ENCODE measurements at places on chromosomes 1 and 21. TPM values are rescaled to one million over a fixed set of nuclear protein-coding genes. Genes with fewer than 3 reads are reported as not detected.

DNA sequence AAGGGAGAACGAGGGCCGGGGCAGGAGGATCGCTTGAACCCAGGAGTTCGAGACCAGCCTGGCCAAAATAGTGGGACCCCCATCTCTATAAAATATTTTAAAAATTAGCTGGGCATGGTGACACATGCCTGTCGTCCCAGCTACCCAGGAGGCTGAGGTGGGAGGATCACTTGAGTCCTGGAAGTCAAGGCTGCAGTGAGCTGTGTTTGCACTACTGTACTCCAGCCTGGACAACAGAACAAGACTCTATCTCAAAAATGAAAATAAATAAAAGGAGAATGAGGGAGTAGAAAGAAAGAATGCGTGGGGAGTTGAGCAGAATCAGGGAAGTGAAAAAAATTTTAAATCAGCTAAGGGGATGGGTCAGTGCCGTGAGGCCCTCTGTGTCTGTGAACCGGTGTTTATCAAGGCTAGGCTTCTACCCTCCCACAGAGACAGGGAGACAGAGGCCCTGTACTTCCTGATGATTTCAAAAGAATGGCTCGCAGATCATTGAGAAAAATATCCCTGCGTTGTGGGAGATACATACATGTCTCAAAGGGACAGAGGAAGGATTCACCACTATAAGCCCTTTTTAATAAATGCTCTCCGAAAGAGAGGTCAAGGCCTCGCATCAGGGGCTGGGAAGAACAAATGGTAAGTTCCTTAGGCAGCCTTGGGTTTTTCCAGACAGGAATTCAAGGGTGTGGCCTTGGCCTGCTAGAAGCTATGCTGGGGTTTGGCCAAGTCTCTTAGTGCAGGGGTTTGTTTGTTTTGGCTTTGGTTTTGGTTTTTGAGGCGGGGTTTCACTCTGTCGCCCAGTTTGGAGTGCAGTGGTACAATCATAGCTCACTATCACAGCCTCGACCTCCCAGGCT, 20.7 kb downstream of the IL10RB start:
- peak; percentile 74 for DNase-seq

DNA sequence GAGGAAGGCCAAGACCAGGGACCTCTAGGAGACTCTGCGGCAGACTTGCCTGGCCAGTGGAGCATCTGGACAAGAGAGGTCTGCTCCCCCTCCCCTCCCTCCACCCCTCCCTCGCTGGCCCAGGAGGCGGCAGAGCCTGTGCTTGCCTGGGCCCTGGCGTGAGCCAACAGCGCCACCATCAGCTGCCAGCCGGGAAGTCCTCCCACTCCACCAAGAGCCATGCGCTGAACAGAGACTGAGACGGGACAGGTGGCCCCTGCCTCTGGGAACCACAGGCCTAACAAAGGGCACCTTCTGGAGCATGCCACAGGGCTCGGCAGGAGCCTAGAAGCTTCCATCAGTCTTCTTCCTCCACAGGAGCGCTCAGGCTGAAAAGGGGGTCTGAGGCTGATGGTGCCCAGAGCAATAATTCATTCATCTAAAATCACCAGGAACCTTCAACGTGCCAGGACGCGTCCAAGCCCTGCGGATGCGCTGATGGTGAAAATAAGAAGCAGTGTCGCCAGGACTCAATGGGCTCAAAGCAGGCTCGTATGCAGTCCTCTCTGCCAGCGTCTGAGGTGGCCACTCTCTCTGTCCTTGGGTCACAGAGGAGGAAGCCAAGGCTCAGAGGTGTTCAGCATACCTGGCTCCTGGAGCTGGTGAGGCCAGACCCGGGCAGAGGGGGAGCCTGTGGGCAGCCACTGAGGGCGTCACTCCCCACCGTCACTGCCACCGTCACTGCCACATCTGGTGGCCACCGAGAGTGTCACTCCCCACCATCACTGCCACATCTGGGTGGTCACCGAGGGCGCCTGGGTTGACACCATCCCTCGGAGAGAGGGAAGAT, 161.2 kb downstream of the NPHP4 start:
- no peak for DNase-seq

DNA sequence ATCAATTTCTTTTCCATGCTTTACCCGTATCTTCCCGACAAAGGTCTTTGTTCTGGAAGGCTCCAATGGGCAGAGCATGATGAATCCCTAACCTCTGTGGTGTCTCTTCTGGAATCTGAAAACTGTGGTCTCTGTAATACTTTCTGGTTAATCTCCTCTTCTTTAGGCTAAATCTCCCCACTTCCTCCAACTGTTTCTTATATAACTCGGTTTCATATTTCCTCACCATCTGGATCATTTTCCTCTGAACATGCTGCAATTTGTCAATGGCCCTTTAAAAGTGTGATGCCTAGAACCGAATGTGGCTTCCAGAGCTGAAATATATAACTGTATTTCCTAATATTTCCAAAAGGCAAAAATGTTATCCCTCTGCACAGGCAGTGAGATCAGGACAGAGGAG, 66.1 kb downstream of the ALG14 start:
- no peak for DNase-seq

GRCh38 chr21:24424776-24425175, 1182.5 kb downstream of the MRPL39 start:
- DNase-seq, result no peak

DNA sequence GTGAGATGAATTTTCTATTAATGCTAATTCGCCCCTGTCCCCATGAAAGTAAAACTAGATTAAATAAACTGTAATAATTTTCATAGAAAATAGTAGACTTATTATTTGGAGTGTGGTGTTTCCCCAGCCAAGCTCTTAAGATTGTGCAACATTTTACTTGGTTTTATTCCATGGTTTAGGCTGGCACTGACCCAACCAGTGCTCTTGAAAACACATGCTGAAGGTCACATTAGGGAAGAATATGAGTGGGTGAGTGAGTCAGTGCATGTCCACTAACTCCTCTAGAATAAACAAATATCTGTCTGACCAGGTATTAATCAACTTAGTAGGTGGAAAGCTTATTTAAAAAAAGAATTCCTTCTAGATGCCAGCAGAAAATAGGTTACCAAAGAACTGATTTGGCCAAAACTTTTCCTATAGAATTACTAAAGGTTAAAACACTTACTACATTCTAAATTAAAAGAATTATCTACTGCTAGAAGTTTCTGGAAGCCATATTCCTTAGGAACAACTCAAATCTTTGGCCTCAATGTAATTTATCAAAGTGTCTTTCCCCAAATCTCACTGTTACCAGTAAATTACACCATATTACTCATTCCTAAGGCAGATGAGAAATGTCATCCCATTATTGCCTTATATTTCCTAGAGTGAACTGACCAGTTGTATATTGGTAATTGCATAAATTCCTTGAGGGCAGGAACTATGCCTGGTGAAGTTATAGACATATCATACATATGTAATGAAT, 89.7 kb upstream of the RGS1 start:
- peak; percentile 99 for DNase-seq

- DNase-seq, result no peak
Measured at GRCh38 chr1:119988306-119989062, 81.0 kb downstream of the NOTCH2 start.

- no peak for DNase-seq
Measured at GRCh38 chr1:177596485-177596884, 373.4 kb downstream of the SEC16B start.

DNA sequence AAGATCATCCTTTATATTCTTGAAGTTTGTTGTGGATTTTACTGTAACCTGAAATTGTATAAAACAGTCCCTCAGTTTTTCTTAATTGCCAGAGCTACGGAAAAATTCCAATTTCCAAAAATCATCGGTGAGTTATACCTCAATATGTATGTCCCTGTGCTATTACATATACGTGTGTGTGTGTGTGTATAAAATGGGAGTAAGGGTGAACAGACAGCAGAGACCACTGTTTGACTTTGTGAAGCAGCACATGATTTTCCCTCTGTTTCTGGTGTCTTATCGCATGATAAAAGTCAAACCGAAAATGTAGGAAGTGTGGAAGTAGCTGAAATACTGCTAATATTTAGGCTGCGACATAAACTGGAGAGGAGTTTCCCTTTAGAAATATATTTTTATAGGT, 1.2 kb downstream of the OR2T1 start:
- DNase-seq, result no peak

GRCh38 chr21:46618738-46619379, 14.0 kb upstream of the S100B start:
- no peak for DNase-seq

DNA sequence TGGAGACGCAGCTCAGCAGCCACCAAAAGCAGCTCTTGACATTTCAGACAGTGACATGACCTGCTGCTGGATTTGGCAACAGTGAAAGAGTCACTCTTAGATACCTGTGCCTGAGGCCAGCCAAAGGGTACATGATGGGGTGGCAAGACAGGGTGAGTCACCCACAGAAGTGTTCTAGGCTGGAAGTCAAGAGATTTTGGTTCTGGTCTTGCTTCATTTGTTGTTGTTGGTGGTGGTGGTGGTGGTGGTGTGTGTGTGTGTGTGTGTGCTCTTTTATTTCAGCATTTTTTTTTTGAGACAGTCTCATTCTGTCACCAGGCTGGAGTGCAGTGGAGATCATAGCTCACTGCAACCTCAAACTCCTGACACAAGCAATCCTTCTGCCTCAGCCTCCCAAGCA, 25.8 kb downstream of the SHISAL2A start:
- DNase-seq, result peak; percentile 53

- peak; percentile 49 for DNase-seq
Measured at GRCh38 chr1:60547821-60548220, 474.3 kb upstream of the C1orf87 start.

DNA sequence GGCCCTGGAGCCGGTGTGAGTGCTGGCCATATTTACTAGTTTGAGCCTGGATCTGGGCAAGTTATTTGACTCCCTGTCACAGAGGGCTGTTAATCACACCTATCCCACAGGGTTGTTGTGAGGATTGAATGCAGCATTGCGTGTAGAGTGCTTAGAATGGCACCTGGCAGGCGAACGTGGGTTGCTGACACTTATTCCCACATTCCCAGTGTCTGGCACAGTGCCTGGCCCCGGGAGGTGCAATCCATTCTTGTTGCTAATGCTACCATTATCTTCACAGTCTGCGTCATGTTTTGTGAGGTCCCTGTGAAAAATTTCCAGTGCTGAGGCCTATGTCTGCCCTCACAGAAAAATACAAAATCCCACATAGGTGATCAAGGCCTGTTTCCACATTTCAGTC, 66.1 kb downstream of the CD2 start:
- DNase-seq, result peak; percentile 99

- no peak for DNase-seq
Measured at GRCh38 chr1:172142324-172142723, 278.2 kb upstream of the C1orf105 start.

- DNase-seq, result peak; percentile 16
Measured at GRCh38 chr1:229621663-229622062, 4.3 kb downstream of the TAF5L start.

DNA sequence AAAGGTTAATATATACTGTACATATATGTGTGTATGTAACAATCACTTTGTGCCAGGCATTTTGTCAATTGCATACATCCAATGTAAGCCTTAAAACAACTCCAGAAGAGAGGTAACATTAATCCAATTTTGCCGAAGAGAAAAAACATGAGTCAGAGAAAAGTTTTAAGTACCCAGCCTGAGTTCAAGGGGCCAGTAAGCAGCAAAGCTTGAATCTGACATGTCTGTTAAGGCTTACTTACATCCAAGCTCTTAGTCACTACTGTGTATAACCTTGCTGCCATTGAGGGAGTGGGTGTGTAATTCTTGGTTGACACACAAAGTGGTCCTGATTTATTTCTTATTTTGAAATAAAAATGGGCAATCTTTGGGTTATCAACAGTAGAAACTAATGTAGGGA, 360.4 kb upstream of the LYPLAL1 start:
- peak; percentile 79 for DNase-seq

DNA sequence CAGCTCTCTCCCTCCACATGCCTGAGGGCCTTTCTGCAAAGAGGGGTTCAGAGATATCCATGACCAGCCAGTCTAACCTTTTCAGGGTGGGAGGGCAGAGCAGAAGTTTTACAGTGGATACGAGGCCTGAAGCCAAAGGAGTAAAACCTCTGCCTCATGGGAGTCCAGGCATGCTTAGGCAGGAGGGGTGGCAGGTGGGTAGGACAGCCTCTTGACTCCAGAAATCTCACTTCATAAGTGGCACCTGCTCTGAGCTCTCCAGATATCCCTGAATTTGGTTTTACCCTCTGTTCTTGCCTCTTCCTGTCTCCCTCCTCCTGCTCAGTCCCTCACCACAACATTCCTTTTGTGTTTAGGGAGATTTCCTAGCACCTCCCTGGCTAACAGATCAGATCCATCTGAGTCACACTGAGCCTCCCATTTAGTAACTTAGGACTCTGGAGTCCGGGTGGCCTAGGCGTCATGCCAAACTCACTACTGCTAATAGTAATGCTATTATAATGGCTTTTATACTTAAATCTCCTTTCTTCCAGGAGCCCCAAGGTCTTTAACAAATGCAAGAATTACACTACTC, 201.0 kb downstream of the HS2ST1 start:
- DNase-seq, result peak; percentile 75

DNA sequence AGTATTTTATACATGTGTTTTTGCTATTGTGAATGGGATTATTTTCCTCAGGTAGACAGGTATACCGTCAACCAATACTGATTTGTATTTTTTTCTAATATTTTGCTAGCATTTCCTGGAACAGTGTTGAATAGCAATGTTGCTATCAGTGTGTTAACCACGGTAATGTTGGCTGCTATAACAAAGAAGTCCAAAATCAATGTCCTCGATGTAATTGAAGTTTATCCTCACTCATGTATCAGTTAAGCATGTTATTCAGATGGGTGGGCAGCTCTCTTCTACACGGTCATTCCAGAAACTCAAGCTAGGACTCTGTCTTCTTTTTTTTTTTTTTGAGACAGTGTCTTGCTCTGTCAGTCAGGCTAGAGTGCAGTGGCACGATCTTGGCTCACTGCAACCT, 24.3 kb downstream of the DOP1B start:
- DNase-seq, result no peak

GRCh38 chr1:22426781-22427180, 24.9 kb upstream of the ZBTB40 start:
- no peak for DNase-seq

GRCh38 chr1:233859446-233859845, 45.0 kb upstream of the SLC35F3 start:
- peak; percentile 13 for DNase-seq

GRCh38 chr1:113886417-113887401, 672 bp downstream of the BCL2L15 start:
- no peak for DNase-seq

DNA sequence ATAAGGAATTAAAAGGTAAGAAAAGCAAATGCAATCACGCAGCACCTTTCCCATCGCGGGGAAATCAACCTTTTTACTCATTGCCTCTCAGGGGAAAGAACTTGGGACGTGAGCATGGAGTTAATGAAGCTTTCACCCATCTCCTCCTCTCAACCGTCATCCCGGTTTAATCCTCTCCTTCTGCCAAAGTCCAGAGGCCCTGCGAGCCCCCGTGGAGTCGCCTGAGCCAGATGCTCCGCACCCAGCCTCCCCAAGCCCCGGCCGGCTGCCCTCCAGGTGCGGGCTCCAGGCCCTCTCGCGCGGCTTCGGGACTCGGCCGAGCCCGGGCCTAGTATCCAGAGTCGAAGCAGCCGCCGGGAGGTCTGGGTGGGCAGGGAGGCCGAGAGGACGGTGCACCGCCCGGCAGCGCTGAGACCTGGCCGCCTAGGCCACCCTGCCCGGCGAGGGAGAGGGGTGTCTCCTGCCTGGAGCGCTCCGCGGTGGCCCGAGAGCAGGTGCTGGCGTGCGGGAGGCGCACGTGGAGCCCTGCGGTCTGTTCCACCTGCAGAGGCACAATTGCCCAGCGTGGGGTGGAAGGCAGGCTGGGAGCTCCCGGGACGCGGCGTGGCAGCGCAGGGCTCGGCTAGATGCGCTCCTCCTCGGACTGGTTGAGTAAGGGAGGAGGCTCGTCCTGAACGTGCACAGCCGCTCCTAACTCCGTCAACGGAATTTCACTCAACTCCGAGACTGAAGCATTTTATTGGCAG, 218.5 kb downstream of the SDCCAG8 start:
- DNase-seq, result no peak

OLIG2 gene
- total RNA-seq, result not detected

THEM5 gene
- not detected for total RNA-seq

FCRL1 gene
- not detected for total RNA-seq

Data from renal cortical epithelial cell (primary cell).